Fibroblast of the conjunctiva (primary cell): ENCODE measurements at places on chromosomes 2 and 18.

GRCh38 chr2:186575302-186575701 lies 14.6 kb upstream of the ITGAV start:
- peak; percentile 94 for DNase-seq

DNA sequence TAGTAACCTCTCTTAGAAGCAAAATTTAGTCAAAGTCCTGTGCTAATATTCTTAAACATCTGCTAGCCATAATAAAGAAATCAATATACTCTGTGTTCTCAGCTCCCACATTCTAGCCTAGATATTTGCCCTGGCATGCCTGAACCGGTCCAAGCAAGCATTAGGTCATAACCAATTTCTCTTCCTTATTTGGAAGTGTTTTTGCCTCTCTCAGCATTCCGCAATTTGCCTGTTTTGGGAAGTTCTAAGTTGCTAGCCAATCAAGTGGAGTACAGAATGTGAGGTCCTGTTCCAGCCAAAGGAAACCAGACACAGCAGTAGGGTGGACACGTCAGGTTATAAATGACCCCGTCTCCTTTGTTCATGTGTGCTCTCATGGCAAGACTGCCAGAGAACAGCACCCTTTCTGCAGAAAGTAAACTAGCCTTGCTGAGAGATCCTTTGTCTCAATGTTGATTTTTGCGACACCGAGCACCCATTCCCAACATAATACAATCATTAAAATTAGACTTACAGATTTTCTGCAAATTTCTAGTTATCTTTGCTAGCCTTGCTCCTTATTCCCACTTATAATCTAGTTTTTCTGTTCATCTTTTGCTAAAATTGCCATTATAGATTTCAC lies 13.0 kb upstream of the SULT1C4 start:
- DNase-seq, result peak; percentile 12

DNA sequence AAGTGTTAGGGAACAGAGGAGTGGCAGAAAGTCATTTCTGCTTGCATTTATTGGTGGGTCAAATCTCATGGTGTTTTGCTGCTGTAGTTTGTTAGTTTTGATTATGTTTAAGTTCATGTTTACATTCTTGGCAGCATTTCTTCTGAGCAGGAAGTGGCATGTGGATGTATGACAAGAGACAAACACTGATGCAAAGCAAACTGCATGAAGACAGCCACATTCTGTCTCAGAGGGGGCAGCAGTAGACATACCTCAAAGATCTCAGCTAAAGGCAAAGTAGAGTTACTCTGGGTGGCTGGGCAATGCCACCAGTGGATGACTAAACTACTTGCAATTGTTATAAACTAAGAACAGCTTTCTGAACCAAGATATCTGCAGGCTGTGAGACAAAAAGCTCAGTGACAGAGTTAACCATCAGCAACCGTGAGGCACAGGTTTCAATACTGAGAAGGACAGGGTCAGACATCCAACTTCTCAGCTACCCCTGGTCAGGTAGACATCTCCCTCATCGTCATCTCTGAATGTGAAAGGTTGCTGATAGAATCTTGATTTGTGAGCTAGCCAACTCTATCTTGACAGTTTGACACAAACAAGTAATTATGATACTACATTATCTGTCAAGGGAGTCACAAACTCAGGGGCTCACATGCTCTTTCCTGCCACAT lies 16.4 kb downstream of the GALNT3 start:
- no peak for DNase-seq

- no peak for DNase-seq
These were observed 117.8 kb downstream of the ACKR3 start for GRCh38 chr2:236687296-236687965.

DNA sequence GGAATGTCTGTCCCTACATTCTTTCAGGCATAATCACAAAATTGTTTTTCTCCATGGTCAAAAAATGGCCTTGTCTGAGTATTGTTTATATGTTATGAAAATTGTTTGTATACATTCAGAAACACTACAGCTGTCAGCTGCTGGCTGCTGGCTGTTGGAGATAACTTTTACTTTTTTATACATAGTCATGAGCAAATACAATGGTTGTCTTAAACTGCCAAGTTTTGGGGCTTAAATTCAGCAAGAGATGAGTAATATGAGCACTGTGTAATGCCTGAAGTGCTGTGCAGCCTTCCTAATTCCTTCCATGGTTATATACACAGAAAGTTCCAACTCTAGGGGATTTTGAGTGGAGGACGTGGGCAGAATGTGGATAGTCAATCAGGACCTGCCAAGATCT lies 168.9 kb upstream of the RMP24 start:
- DNase-seq, result no peak

GRCh38 chr2:238593236-238593635 lies 166.5 kb downstream of the ASB1 start:
- DNase-seq, result no peak

DNA sequence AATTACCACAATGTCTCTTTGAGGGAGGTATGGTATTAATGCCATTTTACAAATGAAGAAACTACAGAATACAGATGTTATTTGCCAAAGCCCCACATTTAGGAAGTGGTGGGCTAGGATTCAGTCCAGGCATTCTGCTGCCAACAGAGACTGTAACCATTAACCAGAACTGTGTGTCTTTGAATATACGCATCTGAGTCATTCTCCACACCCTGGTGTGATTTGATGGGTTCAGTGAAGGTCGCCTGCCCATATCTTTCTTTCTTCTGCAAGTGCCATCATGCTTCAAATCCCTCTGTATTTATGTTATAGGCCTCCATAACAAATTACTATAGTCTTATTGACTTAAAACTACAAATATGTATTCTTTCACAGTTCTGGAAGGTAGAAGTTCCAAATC lies 479.0 kb upstream of the DCC start:
- no peak for DNase-seq

DNA sequence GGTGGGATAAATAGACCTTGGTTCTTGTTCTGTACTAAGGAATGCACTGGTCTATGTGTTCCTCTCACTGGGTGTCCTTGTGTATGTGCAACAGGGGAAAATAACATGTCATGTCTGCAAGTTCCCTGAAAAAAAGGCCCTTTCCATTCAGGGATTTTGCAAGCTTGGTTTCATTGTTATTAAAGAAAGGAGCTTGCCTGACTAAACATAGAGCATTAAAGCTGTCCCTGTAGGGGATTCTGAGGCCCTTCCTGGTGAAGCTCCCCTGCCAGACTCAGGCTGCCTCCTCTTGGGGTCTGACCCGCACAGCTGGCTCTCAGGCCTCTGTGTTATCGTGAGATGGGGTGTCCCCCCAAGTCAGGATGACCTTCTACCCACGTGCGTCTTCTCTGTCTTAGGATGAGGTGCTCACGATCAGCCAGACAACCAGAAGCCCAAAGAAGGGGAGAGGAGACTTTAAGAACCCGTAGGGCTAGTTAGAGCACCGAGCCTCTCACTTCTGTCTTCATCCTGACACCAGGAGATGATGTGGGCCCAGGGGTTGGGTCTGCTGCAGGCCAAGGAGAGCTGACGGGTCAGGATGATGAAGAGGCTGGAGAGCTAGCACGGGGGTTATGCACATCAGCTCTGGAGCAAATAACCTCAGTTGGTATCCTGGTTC lies 21.2 kb downstream of the CAPG start:
- DNase-seq, result no peak

DNA sequence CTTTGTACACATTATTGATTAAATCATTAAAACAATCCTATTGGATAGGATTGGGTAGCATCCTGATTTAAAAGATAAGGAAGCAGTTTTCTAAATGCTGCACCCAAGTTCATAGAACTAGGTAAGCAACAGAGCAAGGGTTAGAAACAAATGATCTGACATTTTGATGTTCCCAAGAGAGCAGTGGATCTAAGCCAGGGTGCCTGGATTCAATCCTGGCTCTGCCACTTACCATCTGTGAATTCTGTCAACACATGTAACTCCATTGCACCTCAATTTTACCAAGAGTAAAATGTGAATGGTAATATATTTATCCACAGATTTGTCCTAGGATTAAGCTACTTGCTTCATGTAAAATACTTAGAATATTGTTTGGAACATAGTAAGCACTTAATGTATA lies 982.6 kb upstream of the FANCL start:
- DNase-seq, result no peak
